ENCODE measurements at places on chromosomes 5 and 9. TPM values are rescaled to one million over a fixed set of nuclear protein-coding genes. Genes with fewer than 3 reads are reported as not detected.

GPR151 gene
- not detected for total RNA-seq

LPAR1 gene
- not detected for total RNA-seq

C5 gene
- 1.8 TPM for total RNA-seq

ACER2 gene
- 3.4 TPM for total RNA-seq

BHMT2 gene
- not detected for total RNA-seq

APBA1 gene
- total RNA-seq: 0.63 TPM

F2RL2 gene
- 0.09 TPM for total RNA-seq

PTGDS gene
- 9.6 TPM for total RNA-seq

HSPB3 gene
- not detected for total RNA-seq

DHX29 gene
- 15.5 TPM for total RNA-seq

TIMD4 gene
- total RNA-seq: 3.6 TPM

Measured in T-cell (primary cell).